ENCODE measurements at places on chromosomes 4 and X. TPM values are rescaled to one million over a fixed set of nuclear protein-coding genes. Genes with fewer than 3 reads are reported as not detected.
A peak's percentile ranks its signal among the peaks of the same experiment; 100 is the strongest.

GRCh38 chr4:62871078-62871477 is 1538.2 kb downstream of the TECRL start:
- DNase-seq, result no peak

- no peak for DNase-seq
Observed at GRCh38 chr4:51884606-51885005, 41.7 kb downstream of the DCUN1D4 start.

- no peak for DNase-seq
Observed at GRCh38 chr4:86626066-86626465, 32.0 kb downstream of the PTPN13 start.

DNA sequence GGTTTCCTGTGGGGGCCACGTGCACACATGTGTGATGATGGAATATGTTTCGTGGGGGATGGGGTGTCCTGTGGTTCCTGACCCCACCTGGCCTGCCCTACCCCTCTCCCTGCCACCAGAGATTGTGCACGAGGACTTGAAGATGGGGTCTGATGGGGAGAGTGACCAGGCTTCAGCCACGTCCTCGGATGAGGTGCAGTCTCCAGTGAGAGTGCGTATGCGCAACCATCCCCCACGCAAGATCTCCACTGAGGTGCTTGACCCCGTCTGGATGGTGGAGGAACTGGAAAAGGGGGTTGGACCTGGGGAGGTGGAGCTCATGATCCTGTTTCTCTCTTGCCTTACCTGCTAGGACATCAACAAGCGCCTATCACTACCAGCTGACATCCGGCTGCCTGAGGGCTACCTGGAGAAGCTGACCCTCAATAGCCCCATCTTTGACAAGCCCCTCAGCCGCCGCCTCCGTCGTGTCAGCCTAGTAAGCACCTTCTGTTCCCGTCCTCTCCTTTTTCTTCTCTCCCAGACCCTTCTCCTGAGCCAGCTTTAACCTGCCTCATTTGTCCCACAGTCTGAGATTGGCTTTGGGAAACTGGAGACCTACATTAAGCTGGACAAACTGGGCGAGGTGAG is 5.9 kb downstream of the CDK16 start:
- DNase-seq, result no peak

GRCh38 chr4:16222957-16223527 is 3.2 kb downstream of the TAPT1 start:
- no peak for DNase-seq

GRCh38 chr4:101020956-101021355 is 326.4 kb downstream of the PPP3CA start:
- no peak for DNase-seq

DNA sequence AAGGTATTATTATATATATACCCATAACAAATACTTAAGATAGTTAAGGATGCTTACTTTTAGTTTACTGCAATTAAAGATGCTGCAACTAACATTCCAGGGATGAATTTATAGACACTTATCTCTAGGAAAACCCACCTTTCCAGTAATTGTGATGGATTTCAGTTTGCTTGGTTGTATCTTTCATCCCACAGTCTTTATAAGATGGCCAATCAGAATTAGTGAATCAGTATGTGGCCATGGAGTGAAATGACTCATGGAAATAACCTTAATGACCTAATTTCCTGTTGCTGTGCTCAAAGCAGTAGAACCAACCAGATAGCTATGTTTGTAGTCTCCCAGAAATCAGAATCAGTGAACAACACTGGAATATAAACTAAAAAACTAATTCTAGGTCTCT is 26.4 kb downstream of the MOSPD2 start:
- no peak for DNase-seq

GRCh38 chr4:150209140-150209829 is 131.0 kb downstream of the DCLK2 start:
- peak; percentile 66 for DNase-seq

DNA sequence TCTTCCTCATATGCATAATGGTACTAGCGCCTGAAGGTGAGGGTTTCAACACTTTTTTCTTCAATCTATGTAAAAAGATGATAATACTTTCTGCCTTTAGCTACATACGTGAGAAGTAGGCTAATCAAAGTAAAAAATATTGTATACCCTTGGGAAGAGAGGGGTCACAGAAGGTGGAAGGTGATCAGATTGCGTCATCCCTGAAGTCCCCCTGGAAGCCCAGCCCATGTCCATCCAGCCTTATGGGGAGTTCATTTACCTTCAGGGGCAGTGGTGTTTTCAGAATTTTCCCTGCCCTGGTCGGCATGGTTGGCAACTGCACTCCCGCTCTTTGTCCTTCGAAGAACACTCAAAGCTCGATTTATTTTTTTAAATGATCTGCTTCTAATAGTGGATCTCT is 84.2 kb downstream of the LNX1 start:
- DNase-seq, result no peak

The CSAG3 gene
- not detected for total RNA-seq

The GRIA2 gene
- total RNA-seq, result not detected

The HMX1 gene
- total RNA-seq, result not detected

The PRKG2 gene
- total RNA-seq, result 1.5 TPM

The ARX gene
- not detected for total RNA-seq

The ENPEP gene
- total RNA-seq, result not detected

All from Calu3 (cell line).